Mesenchymal stem cell (in vitro differentiated cells and primary cell): ENCODE measurements at places on chromosomes 5 and 9.

DNA sequence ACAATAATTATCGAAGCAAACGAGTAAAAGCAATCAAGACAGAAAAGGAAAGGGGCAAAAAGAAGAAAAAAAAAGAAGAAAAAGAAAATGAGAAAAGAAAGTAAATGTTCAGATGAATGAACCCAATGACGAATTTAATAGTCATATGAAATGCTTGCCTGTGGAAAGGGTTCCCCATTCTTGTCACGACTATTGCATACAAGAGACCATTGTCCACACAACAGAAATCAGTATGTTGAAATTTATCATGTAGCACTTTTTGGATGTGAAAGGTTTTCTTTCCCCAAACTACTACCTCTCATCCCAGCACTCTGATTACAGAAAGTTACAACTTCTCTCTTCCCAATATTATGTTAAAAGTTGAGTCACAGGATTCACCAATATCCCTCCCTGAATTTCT, 162.4 kb downstream of the ZDHHC21 start:
- no peaks in the 10 kb centered on the region for H3K4me1 ChIP-seq
- peaks cover 17% of the 10 kb centered on the region for H3K27me3 ChIP-seq
- H3K36me3 ChIP-seq: no peaks in the 10 kb centered on the region
- no peak overlapping the region for H3K4me3 ChIP-seq
- H3K27ac ChIP-seq: no peak overlapping the region
- no peak for DNase-seq

GRCh38 chr5:100827481-100827889, 75.6 kb downstream of the ST8SIA4 start:
- no peaks in the 10 kb centered on the region for H3K36me3 ChIP-seq
- no peak overlapping the region for H3K4me3 ChIP-seq
- DNase-seq: peak; percentile 25
- no peaks in the 10 kb centered on the region for H3K4me1 ChIP-seq
- no peak overlapping the region for H3K27ac ChIP-seq

DNA sequence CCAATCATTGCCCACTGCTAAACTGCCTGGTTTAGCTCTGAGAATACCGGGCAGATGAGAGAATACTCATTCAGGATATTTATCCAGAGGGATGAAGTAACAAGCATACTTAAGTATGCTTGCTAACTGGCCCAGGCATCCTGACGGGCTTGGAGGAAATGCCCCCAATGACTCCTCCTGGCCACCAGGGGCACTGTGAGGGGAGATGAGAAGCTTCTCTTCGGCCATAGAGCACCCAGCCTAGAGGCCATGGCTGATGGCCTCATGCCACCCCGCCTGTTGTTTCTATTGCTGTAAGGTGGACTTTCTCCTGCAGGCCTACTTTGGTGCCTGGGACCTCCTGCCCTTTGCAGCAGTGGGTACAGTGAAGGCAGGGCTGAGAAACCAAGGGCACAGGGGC, 134.5 kb upstream of the FSTL4 start:
- DNase-seq: no peak
- no peak overlapping the region for H3K4me3 ChIP-seq
- no peak overlapping the region for H3K27ac ChIP-seq
- no peaks in the 10 kb centered on the region for H3K36me3 ChIP-seq

- peak; percentile 57 for DNase-seq
- H3K27ac ChIP-seq: no peak overlapping the region
- H3K27me3 ChIP-seq: no peaks in the 10 kb centered on the region
- no peak overlapping the region for H3K4me3 ChIP-seq
- H3K4me1 ChIP-seq: peaks cover 40% of the 10 kb centered on the region
- peaks cover 42% of the 10 kb centered on the region for H3K36me3 ChIP-seq
Measured at GRCh38 chr5:1511651-1512540, 11.9 kb downstream of the LPCAT1 start.

- H3K4me1 ChIP-seq: no peaks in the 10 kb centered on the region
- no peak for DNase-seq
- H3K4me3 ChIP-seq: no peak overlapping the region
- no peak overlapping the region for H3K27ac ChIP-seq
- no peaks in the 10 kb centered on the region for H3K27me3 ChIP-seq
- H3K36me3 ChIP-seq: no peaks in the 10 kb centered on the region
Measured at GRCh38 chr5:83145241-83145640, 67.9 kb downstream of the XRCC4 start.

DNA sequence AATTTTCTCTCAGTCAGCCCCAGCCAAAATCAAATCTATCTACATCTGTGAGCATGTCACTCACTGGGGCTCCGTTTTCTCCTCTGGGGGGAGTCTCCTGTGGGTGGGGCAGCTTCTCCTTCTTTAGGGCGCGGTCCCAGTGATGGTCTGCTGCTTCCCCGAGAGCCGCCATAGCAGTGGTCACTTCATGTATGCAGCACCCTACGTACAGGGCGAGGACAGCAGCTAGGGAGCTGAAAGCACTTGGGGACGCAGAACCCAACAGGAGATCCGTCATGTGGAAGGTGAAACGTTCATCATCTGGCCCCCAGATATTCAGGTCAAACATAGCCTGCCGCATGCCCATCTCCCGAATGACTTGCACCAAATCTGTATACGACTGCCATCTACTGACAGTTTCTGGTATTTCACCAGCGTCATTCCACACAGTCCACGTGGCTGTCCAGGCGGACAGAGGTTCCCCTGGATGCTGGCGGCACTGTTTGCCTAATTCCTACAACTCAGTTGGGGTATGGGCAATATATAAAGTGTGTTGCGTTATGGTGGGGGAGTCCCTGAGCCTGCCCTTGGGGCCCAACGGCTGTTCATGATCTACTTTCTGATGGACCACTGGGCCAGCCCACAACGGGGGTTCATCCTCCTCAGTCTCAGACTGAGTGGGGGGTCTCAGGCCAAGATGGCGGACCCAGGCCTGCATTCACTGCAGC, 795.0 kb downstream of the EFNA5 start:
- H3K4me3 ChIP-seq: no peak overlapping the region
- peak; percentile 26 for DNase-seq
- H3K27me3 ChIP-seq: no peaks in the 10 kb centered on the region

GRCh38 chr9:132631280-132631679, 38.5 kb downstream of the DDX31 start:
- H3K4me3 ChIP-seq: no peak overlapping the region
- H3K4me1 ChIP-seq: peaks cover 7% of the 10 kb centered on the region
- H3K27ac ChIP-seq: no peak overlapping the region
- H3K27me3 ChIP-seq: no peaks in the 10 kb centered on the region
- H3K36me3 ChIP-seq: peaks cover 34% of the 10 kb centered on the region

DNA sequence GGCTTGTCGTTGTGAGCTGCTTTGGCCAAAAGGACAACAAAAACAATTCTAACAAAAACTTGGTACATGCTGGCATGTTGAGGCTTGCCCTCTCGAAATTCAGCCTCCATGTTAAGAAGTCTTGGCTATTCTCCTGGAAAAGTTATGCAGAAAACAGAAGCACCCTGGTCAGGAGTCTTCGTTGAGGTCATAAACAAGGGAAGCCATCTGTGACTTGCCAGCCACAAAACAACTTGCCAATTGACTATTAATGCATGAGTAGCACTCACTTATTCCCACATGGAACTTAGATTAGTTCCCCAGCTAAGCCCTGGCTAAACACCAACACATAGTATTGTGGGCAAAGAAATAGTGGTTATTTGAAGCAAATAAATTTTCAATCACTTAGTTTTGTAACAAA, 521.0 kb upstream of the CHD1 start:
- peak overlapping the region; percentile 90 for H3K27ac ChIP-seq
- H3K36me3 ChIP-seq: no peaks in the 10 kb centered on the region
- H3K27me3 ChIP-seq: no peaks in the 10 kb centered on the region
- no peak for DNase-seq
- peaks cover 1% of the 10 kb centered on the region for H3K4me1 ChIP-seq

- no peak overlapping the region for H3K27ac ChIP-seq
- no peak for DNase-seq
- H3K4me3 ChIP-seq: no peak overlapping the region
- H3K36me3 ChIP-seq: no peaks in the 10 kb centered on the region
- no peaks in the 10 kb centered on the region for H3K27me3 ChIP-seq
- H3K4me1 ChIP-seq: no peaks in the 10 kb centered on the region
Measured at GRCh38 chr5:41575110-41575779, 64.8 kb upstream of the PLCXD3 start.

GRCh38 chr5:61229416-61229815, 67.1 kb upstream of the SMIM15 start:
- DNase-seq: no peak
- no peaks in the 10 kb centered on the region for H3K27me3 ChIP-seq
- no peaks in the 10 kb centered on the region for H3K36me3 ChIP-seq
- H3K27ac ChIP-seq: no peak overlapping the region
- no peak overlapping the region for H3K4me3 ChIP-seq
- H3K4me1 ChIP-seq: peaks cover 14% of the 10 kb centered on the region

DNA sequence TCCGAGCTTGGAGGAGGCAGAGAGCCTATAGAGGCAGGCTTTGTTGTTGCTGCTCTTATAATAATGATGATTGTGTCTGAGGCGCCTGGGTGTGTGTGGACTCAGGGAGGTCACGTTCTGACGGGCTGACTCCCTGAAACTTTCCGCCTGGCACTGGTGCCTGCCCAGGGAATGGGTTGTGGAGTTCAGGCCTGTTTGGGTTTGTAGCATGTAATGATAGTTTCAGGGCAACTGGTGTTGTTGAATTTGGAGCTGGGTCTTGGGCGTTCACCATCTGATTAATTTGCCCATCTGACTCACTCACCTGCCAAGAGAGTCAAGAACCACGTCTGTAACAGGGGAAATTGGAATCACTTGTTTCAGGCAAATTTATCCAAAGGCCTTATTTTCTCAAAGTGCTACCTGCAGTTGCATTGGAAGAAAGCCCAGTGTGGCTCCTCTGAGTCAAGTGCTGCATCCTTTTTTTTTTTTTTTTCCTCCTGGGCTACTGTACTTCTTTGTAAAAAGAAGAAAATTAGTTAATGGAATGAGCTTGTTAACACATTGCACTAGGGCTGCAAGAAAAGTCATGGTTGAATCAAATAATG, 386.5 kb downstream of the GADD45G start:
- H3K27me3 ChIP-seq: peaks cover 6% of the 10 kb centered on the region
- no peak overlapping the region for H3K27ac ChIP-seq
- no peaks in the 10 kb centered on the region for H3K36me3 ChIP-seq
- H3K4me1 ChIP-seq: peaks cover 15% of the 10 kb centered on the region
- no peak overlapping the region for H3K4me3 ChIP-seq

GRCh38 chr5:145158730-145159129, 676.4 kb downstream of the PRELID2 start:
- no peak overlapping the region for H3K4me3 ChIP-seq
- H3K27ac ChIP-seq: no peak overlapping the region
- H3K36me3 ChIP-seq: no peaks in the 10 kb centered on the region
- H3K27me3 ChIP-seq: no peaks in the 10 kb centered on the region
- peak; percentile 5 for DNase-seq

- DNase-seq: no peak
- H3K27ac ChIP-seq: peak overlapping the region; percentile 47
- no peaks in the 10 kb centered on the region for H3K36me3 ChIP-seq
- peaks cover 11% of the 10 kb centered on the region for H3K4me1 ChIP-seq
Measured at GRCh38 chr9:106886111-106887046, 23.4 kb downstream of the ZNF462 start.

DNA sequence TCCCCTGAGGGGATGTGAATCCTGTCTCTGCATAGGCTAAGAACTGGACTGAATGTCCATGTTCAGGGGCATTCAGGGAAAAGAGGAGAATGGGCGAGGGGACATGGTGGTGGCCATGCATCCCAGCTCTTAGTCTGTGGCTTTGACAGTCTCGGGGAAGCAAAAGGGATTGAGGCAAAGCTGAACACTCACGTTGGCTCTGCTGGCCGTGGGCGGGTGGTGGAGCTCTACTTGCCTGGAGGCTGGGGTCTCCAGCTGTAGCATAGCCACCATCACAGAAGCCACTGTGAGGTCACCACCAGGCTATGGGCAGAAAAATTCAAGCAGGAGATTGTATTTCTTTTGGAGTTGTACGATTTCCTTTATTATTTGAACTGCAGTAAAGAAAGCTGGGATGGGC, 4.1 kb downstream of the GARIN3 start:
- no peaks in the 10 kb centered on the region for H3K36me3 ChIP-seq
- H3K4me1 ChIP-seq: no peaks in the 10 kb centered on the region
- H3K4me3 ChIP-seq: no peak overlapping the region
- H3K27me3 ChIP-seq: peaks cover 17% of the 10 kb centered on the region

DNA sequence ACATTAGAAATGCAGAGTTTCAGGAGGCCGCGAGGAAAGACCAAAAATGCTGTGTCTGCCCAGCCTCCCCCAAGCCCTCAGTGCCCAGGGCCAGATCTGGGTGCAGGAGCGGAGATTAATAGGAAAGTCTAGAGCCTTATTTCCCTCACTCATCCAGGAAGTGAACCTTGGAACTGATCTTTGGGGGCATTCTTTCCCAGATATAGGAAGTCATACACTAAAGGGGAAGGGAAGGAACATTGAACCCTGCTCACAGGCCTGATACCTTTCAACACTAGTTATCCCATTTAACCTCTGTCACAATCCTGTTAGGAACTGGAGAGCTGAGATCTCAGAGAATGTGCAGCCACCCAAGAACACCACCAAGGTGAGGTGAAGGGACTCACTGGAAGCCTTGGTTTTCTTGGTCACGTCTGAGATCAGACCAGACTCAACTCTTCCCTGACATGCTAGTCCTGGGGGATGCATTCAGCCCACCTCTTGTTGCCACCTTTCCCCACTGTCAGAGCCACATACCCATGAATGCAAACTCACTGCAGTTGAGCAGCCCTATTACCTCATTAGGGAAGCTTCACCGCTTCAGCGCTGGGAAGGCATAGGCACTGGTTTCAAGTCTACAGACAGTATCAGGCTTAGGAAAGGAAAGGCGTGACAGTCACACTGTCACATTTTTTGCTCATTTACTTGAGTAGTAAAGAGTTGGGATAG, 95.0 kb downstream of the KIAA1958 start:
- peaks cover 3% of the 10 kb centered on the region for H3K4me1 ChIP-seq
- no peaks in the 10 kb centered on the region for H3K36me3 ChIP-seq
- DNase-seq: no peak
- no peak overlapping the region for H3K4me3 ChIP-seq

DNA sequence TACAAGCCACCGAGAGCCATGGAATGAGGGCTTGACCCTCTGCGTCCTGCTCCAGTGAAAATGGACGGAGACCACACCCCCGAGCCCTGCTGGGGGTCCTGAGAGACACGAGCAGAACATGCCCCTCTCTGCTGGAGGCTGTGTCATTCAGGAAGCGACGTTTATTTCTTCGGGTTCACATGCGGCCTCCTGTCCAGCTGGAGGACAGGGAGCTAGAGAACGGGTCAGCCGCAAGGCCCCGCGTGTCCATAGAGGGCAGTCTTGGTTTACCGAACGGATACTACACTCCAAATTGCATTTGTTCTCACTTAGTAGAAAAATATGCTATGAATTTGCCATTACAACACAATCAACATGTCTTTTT, 36.1 kb downstream of the MRPL36 start:
- H3K36me3 ChIP-seq: no peaks in the 10 kb centered on the region
- no peak overlapping the region for H3K27ac ChIP-seq
- peaks cover 3% of the 10 kb centered on the region for H3K4me1 ChIP-seq
